ENCODE measurements at places on chromosomes 1 and 21. TPM values are rescaled to one million over a fixed set of nuclear protein-coding genes. Genes with fewer than 3 reads are reported as not detected.

GRCh38 chr1:97489834-97490233 is 431.0 kb downstream of the DPYD start:
- H3K27ac ChIP-seq, result no peak overlapping the region
- no peaks in the 10 kb centered on the region for H3K36me3 ChIP-seq
- H3K4me3 ChIP-seq, result no peak overlapping the region
- DNase-seq, result peak; percentile 26

GRCh38 chr1:28180306-28181305 is 4.1 kb upstream of the PTAFR start:
- no peaks in the 10 kb centered on the region for H3K36me3 ChIP-seq
- H3K27me3 ChIP-seq, result no peaks in the 10 kb centered on the region
- no peaks in the 10 kb centered on the region for H3K4me1 ChIP-seq
- DNase-seq, result no peak
- no peak overlapping the region for H3K27ac ChIP-seq

GRCh38 chr1:17498214-17498613 is 41.3 kb upstream of the ARHGEF10L start:
- no peak for DNase-seq
- H3K4me1 ChIP-seq, result no peaks in the 10 kb centered on the region
- no peaks in the 10 kb centered on the region for H3K36me3 ChIP-seq
- H3K27me3 ChIP-seq, result no peaks in the 10 kb centered on the region
- H3K4me3 ChIP-seq, result no peak overlapping the region

DNA sequence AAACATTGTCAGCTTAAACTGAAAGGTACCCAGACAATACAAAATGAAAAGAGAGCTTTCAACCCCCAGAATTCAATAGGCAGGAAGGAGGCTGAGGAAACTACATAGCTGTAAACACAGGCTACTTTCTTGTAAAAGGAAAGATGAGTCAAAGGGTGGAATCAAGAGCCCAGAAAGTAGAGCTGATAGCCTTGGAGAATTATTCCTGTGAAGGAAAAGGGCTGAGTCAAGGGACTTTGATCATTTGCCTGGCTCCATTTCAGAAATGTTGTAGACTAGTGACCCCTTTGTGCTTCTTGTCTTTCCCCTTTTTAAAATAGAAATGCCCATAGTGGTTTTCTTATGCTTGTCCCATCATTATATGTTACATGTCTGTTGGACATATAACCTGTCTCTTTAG is 597.6 kb downstream of the ADGRL2 start:
- no peak overlapping the region for H3K4me3 ChIP-seq
- no peak for DNase-seq
- H3K27ac ChIP-seq, result no peak overlapping the region
- H3K4me1 ChIP-seq, result no peaks in the 10 kb centered on the region
- H3K27me3 ChIP-seq, result no peaks in the 10 kb centered on the region

CD2 gene
- not detected for total RNA-seq

DNA sequence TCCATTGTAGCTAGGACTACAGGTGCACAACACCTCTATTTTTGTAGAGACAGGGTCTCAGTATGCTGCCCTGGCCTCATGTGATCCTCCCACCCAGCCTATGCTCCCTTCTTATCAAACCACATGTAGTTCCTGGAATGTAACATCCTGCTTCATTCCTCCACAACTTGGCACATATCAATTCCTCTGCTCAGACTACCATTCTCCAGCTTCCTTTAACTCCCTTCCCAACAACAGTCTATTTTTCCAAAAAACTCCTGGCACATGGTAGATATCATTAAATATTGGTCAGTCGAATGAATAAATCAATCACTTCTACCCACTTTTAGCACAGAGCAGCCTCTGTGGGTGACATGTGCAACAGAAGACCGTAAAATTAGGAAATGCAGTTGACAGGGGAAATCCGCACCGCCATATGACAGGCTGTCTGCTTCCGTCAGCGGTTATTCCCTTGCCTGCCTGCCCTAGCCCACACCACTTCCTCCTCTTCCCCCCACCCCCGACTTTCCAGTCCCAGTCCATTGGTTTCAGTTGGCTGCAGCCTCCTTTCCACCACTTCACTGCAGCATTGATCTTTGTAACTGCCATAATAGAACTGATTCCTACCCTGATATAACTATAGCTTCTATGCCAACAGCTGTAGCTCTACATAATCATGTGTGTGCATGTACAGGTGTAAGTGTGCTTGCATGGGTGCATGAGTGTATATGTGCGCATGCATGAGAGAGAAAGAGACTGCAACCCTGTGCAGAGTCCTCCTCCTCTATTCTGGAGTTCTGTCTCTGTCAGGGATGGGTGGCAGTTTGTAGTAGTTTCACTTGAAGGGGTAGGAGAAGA is 6.8 kb upstream of the AKR1A1 start:
- H3K4me1 ChIP-seq, result no peaks in the 10 kb centered on the region
- H3K4me3 ChIP-seq, result no peak overlapping the region
- no peak overlapping the region for H3K27ac ChIP-seq
- no peaks in the 10 kb centered on the region for H3K36me3 ChIP-seq

GRCh38 chr1:64917907-64918306 is 48.4 kb downstream of the JAK1 start:
- H3K4me3 ChIP-seq, result no peak overlapping the region
- no peak for DNase-seq
- peak overlapping the region; percentile 99 for H3K27ac ChIP-seq
- peaks cover 85% of the 10 kb centered on the region for H3K4me1 ChIP-seq
- no peaks in the 10 kb centered on the region for H3K36me3 ChIP-seq
- H3K27me3 ChIP-seq, result no peaks in the 10 kb centered on the region

CCDC27 gene
- total RNA-seq, result not detected

DNA sequence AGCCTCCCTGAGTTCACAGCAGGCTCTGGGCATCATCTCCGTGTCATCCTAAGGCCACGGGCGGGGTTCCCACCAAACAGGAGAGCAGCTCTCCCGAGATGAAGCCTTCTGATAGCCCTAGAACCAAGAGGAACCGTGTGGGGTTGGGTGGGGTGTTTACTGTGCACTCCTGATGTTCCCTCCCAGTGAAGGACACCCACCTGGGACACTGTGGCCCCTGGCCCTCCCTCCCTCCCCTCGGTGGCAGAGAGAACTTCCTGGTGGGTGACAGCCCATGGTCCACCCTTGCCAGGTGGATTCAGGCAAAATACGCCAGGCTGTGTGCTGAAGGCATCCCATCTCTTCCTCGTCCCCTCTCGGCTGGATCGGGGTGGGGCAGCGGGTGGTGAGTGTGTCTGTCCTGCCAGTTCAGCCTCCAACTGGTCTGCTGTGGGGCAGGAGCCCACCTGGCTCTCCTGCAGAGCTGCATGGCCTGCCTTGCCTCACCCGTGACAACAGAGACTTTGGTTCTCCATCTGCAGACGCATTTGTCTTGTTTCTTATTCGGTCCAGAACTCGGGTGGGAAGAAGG is 15.6 kb upstream of the C1orf174 start:
- H3K27ac ChIP-seq, result no peak overlapping the region
- no peak overlapping the region for H3K4me3 ChIP-seq
- no peaks in the 10 kb centered on the region for H3K36me3 ChIP-seq
- DNase-seq, result no peak
- peaks cover 7% of the 10 kb centered on the region for H3K27me3 ChIP-seq
- H3K4me1 ChIP-seq, result peaks cover 6% of the 10 kb centered on the region

PLA2G4A gene
- total RNA-seq, result 34.4 TPM

DNA sequence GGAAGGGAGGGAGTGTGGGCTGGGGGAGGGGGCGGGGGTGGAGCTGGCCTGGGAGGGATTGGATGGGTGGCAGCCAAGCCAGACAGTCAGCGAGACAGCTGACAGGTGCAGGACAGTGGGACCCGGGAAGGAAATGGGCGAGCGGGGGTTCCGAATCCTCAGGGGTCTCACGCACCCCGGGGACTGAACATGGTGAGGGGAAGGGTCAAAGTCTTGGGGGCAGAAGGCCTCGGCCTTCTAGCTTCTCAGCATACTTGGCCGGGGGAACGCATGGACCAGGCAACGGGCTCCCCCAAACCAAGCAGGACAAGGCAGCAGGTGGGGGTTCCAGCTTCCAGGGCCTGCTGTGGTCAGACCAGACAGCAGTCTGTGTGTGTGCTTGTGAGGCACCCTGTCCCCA is 23.1 kb downstream of the CASZ1 start:
- H3K4me1 ChIP-seq, result no peaks in the 10 kb centered on the region
- no peak overlapping the region for H3K4me3 ChIP-seq
- H3K27ac ChIP-seq, result no peak overlapping the region
- no peaks in the 10 kb centered on the region for H3K36me3 ChIP-seq
- DNase-seq, result no peak
